Stimulated activated CD4-positive, alpha-beta T cell treated with anti-CD3 and anti-CD28 coated beads, Interleukin-12 subunit alpha, Interleukin-12 subunit beta, amount 100 ng/mL, for 24 hours (primary cell): ENCODE measurements at places on chromosomes 3 and 15.

DNA sequence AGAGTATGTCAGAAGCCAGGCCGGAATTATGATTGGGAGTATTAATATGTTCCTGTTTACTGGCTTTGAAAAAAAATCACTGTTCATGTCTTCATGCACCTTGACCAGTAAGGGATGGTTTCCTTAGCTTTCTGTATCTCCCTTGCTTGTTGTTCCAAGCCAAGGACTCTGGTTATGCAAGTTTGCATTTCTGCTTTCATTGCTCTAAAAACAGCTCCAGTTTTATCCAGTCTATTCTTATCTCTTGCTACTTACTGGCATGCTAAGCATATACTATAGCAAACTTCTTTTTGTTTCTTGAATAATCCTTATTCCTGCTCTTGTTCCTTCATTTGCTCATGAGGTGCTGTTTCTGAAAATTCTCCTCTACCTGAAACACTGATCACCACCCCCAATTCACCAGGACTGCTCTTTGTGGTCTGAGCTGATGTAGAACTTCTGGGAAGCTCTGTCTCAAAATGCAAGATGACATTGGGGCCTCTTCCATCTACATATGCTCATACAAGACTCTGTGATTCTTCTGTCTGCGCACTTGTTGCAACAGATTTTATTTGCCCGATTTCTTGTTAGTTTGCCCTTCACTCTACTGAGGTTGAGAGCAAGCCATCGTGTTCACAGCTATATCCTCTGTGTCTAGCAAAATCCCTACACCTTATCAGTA lies 173.0 kb downstream of the EBLN2 start:
- DNase-seq, result no peak

GRCh38 chr3:32428092-32429068 lies 36.7 kb downstream of the CMTM7 start:
- no peak for DNase-seq

- DNase-seq, result no peak
Measured at GRCh38 chr3:141959589-141960554, 83.4 kb downstream of the ATP1B3 start.

GRCh38 chr3:126402178-126402577 lies 7.5 kb downstream of the CFAP100 start:
- DNase-seq, result no peak

- DNase-seq, result no peak
Measured at GRCh38 chr3:47910777-47911440, 105.3 kb downstream of the MAP4 start.

DNA sequence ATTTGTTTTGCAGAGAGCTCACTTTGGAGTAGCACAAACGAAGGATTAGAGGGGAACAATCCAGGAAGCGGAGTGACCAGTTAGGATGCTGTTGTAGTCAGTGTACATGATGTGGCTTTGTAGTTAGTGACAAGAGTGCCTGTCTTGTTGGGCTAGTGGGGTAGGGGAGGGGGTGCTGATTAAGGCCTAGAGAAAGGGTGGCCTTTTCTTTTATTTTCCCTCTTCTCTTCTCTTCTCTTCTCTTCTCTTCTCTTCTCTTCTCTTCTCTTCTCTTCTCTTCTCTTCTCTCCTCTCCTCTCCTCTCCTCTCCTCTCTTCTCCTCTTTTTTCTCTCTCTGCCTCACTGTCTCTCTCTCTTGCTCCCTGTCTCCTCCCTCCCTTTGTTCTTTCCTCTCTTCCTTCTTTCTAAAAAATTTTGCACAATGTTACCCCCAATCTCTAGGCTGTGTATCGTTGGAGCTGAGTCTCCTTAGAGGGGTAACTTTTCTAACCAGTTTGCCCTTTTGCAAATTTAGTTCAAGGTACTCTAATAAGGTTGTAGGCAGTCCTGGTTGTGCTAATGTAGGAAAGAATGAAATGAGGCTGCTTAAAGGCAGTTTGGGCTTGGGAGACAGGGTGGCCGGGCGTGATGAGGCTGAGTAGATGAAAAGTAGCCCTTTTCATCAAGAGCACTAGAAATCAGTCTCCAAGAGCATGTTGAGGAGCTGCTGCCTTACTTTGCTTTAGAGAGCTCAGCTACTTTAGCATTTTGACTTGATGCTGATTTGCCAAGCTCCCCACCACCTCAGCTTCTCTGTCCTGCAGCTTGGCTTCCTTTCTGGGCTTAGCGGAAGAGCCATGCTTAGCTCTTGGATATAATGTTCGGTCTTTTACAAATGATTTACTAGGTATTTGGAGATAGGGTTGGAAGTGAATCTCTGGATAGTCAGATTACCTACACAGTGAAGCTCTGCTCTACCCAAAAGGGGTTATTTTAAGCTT lies 58.6 kb downstream of the SV2B start:
- DNase-seq, result no peak

DNA sequence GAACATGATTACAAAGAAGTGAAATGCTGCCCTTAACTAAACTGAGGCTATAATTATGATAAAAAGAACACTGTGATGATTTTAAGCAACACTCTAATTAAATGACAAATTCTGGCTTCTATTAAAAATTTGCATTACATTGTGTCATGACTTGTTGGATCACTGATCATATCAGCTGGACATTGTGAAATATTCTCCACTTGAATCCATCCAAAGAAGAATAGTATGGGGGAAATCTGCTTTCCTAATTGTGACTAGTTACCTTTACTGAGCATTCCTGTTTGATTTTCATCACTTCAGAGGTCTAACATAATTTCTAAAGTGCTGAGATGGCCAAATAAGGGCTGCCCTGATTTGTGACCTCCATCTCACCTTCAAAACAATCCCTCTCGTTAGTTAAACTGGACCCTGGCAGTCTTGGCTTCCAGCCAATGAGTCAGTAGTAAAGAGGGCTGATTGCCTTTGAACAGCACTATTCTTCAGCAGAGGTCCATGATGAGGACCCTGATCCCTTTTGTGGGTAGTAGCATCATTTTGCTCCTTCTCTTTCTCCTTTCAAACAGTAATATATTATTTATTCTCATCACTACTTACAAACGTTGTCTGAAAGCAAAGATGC lies 53.5 kb upstream of the LEKR1 start:
- no peak for DNase-seq

GRCh38 chr15:59268168-59268851 lies 61.7 kb downstream of the LDHAL6B start:
- no peak for DNase-seq

DNA sequence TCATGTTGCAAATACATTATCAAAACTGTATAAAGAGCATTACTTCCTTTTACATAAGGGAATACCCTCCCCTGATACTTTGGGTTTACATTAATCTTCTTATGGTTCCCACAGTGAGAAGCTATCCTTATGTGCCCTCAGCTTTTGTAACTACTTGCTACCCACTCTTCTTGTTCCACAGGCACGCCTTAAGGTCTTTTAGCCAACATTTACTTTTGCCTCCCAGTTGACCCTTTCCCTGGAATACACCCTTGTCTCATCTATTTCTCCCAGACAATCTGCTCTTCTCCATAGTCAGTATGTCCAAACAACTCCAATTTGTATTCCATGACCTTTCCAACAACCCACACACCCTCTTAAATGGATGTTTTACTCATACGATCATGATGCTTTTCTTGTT lies 116.8 kb upstream of the COL8A1 start:
- DNase-seq, result no peak

GRCh38 chr3:51304230-51304629 lies 80.9 kb upstream of the MANF start:
- DNase-seq, result no peak

- DNase-seq, result no peak
Measured at GRCh38 chr3:112966633-112967032, 8.3 kb downstream of the CD200R1 start.

DNA sequence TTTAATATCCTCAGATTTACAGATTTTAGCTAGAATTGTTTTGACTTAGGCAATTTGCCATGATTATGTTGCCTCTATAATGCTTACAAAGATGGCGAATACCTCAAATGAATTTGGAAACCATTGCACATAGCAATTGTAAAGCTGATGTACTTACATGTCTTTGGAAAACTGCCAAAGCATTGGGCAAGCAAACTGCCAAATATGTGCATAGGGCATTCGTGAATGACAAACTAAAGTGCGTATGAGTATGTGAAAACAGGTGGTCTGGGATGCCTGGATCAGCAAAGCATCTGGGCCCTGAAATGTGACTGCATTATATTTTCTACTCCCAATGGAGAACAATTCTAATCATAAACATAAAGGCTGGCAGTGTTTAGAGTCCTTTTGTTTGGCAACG lies 445.3 kb upstream of the ROBO1 start:
- DNase-seq, result no peak

- no peak for DNase-seq
Measured at GRCh38 chr3:37941608-37942508, 48.7 kb upstream of the VILL start.

DNA sequence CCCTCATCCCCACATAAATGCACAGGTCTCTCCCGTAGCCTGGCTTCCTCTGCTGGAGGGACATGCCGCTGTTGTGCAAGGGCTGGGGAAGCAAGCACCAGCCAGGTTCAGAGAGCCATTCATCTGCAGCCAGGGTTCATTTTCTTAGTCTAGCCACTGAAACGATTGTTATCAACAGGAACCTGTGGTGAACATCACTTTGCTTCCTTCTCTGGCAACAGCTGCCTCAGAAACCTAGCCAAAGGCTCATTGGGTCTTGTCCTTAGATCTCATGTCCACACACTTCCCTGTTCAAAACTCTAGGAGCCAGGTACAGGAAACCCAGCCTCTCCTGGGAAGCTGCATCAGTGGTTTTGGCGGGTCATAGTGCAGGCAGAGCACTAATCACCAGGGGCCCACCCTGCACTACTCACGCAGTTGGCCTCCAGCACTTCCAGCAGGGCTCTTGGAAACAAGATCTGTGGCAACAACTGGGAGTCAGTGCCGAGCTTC lies 47.0 kb downstream of the OXNAD1 start:
- no peak for DNase-seq

DNA sequence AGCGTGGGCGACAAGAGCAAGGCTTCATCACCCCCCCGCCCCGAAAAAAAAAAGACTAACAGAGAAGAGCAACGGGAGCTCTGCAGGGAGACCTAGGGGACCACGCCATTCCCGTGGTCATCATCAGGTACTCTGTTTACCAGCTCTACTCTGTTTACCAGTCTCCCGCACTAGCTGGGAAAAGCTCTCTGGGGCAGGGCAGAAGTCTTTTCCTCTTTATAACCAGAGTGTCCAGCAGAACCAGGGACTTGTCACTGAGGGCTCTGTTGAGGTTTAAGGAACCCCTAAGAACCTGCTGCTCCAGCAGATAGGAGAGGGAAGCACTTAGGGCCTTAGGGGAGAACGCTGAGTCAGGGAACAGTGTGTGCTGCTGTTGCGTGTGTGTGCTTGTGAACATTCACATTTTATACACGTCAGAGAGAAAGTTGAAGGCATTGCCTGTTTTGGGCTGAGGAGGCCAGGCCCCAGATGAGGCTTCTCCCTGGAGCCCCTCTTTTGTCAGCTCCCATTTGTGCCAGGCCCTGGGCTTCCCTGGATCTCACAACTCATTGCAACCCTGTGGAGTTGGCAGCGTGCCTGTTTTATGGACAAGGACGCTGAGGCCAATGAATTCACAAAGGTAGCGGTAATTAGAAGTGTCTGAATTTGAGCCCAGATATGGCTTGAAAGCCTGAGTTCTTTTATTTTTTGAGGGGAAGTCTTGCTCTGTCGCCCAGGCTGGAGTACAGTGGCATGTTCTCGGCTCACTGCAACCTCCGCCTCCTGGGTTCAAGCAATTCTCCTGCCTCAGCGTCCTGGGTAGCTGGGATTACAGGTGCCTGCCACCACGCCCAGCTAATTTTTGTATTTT lies 24.2 kb upstream of the ERICH6 start:
- no peak for DNase-seq

- DNase-seq, result no peak
Measured at GRCh38 chr3:106957029-106957428, 420.2 kb upstream of the CCDC54 start.

- no peak for DNase-seq
Measured at GRCh38 chr3:30691249-30691880, 85.0 kb downstream of the TGFBR2 start.

DNA sequence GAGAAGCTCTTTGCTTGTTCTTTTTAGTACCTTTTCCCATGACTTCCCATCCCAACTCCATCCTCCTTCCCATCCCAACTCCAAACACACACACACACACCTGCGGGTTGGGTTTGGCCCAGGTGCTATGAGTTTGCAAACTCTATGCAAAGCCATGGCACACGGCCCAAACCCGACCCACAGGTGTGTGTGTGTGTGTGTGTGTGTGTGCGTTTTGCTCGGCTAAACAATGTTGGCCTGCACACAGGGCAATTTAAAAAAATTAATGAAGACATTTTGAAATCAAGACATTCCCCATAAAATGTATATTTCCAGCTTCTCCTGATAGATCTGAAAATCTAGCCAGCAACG lies 103.7 kb upstream of the TLE3 start:
- no peak for DNase-seq

GRCh38 chr3:158842976-158843375 lies 41.1 kb downstream of the MFSD1 start:
- DNase-seq, result no peak

GRCh38 chr3:149393345-149394160 lies 16.1 kb upstream of the TM4SF1 start:
- DNase-seq, result no peak

GRCh38 chr15:90000186-90001001 lies 730 bp upstream of the ZNF710 start:
- no peak for DNase-seq

DNA sequence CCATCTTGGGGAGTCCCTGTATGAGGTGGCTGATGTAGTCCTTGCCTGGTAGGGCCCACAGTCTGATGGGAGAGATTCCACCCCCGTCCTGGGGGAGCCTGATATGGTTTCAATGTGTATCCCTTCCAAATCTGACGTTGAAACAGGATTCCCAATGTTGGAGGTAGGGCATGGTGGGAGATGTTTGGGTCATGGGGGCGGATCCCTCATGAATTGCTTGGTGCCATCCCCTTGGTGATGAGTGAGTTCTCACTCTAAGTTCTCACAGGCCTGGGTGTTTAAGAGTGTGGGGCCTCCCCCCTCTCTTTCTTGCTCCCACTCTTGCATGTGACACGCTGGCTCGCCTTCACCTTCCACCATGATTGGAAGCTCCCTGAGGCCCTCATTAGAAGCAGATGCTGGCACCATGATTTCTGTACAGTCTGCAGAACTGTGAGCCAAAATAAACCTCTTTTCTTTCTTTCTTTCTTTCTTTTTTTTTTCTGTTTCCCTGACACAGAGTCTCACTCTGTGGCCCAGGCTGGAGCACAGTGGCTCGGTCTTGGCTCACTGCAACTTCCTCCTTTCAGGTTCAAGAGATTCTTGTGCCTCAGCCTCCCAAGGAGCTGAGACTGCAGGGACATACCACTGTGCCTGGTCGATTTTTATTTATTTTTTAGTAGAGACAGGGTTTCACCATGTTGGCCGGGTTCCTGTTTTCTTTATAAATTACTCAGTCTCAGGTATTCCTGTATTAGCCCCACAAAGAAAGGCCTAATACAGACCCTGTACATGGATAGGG lies 28.6 kb downstream of the ITGA11 start:
- no peak for DNase-seq

DNA sequence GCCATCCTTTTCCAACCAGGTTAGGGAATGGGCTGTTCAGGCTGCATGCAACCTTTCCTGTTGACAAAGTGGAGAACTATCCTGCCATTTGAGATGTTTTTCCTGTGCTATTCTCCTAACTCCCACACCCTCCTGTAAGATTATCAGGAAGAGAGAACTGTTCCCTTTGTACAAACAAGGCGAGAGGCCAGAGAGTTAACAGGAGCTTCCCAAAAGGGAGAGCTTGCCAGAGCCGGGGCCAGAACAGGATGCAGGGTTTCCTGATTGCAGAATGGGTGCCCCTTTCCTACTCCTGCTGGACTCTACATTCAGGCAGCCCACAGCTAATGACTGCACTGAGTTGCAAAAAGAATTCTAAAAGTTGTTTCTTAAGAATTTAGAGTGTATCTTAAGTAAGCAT lies 17.1 kb downstream of the PML start:
- no peak for DNase-seq
